Mesothelial cell of epicardium (in vitro differentiated cells): ENCODE measurements at places on chromosomes 12 and 14. TPM values are rescaled to one million over a fixed set of nuclear protein-coding genes. Genes with fewer than 3 reads are reported as not detected.

The GPRC5A gene
- 107 to 116 TPM (median 108 TPM) in 3 replicates for total RNA-seq

- peaks cover 6% of the 10 kb centered on the region for H3K4me1 ChIP-seq
- H3K27me3 ChIP-seq: no peaks in the 10 kb centered on the region
- peaks cover 3% of the 10 kb centered on the region for H3K36me3 ChIP-seq
- no peak for DNase-seq
These were observed 389.2 kb downstream of the TMEM117 start for GRCh38 chr12:44225149-44225510.

DNA sequence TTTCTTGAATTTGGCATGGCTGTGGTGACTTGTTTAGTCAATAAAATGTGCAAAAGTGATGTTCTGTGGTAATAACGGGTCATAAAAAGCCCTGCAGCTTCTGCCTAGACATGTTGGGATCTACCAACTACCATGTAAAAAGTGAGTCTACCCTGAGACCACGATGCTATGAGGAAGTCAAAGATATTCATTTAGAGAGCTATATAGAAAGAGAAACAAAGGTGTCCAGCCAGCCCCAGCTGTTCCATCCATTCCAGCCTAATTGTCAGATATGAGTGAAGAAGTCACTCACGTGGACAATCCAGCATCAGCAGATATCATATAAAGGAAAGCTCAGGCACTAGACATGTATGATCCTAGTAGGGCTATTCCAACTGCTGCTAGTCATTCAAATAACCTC, 117.2 kb upstream of the SSTR1 start:
- H3K4me1 ChIP-seq: no peaks in the 10 kb centered on the region
- H3K36me3 ChIP-seq: peaks cover 3% of the 10 kb centered on the region
- H3K27me3 ChIP-seq: no peaks in the 10 kb centered on the region
- no peak overlapping the region for H3K4me3 ChIP-seq
- DNase-seq: no peak

The SOAT2 gene
- total RNA-seq: 0.13 to 0.40 TPM (median 0.20 TPM) in 3 replicates

DNA sequence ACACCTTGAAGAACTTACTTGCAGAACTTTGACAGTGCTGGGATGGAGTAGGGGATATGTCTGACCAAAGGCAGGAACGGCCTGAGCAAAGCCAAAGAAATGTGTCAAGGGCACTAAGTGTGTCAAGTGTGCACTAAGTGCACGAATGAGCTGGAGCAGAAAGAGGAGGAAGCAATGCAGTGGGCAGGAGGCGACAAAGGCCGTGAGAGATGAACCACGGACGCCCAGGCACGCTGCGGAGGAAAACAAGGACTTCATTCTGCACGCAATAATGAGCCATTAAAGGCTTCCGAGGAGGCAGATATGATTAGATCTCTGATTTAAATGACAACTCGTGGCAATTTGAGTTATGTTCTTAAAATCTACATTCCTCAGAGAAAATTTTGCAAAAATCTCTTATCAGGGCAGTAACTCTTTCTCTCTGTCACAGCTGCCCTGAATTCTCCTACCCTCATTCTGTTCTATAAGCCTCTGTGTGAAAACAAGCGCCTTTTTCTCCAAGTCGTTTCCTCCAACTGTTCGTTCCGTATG, 25.3 kb downstream of the GRIN2B start:
- no peaks in the 10 kb centered on the region for H3K36me3 ChIP-seq
- H3K27ac ChIP-seq: no peak overlapping the region
- peaks cover 6% of the 10 kb centered on the region for H3K4me1 ChIP-seq
- DNase-seq: no peak
- no peak overlapping the region for H3K4me3 ChIP-seq

GRCh38 chr12:94143438-94143837, 4.9 kb upstream of the PLXNC1 start:
- DNase-seq: no peak
- peaks cover 75% of the 10 kb centered on the region for H3K27me3 ChIP-seq
- H3K36me3 ChIP-seq: no peaks in the 10 kb centered on the region
- H3K27ac ChIP-seq: no peak overlapping the region
- no peak overlapping the region for H3K4me3 ChIP-seq

DNA sequence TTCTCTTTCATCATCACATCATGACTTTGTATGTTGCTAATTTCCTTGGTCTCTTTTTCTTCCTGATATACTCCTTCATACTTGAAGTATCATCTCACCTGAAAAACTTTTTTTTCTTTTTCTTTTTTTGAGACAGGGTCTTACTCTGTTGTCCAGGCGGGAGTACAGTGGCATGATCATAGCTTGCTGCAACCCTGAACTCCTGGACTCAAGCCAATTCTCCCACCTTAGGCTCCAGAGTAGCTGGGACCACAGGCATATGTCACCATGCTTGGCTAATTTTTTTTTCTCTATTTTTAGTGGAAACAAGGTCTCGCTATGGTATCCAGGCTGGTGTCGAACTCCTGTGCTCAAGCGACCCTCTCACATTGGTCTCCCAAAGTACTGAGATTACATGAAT, 107.6 kb downstream of the RALGAPA1 start:
- no peaks in the 10 kb centered on the region for H3K27me3 ChIP-seq
- no peaks in the 10 kb centered on the region for H3K4me1 ChIP-seq
- H3K4me3 ChIP-seq: no peak overlapping the region
- H3K36me3 ChIP-seq: peaks cover 22% of the 10 kb centered on the region
- no peak for DNase-seq

GRCh38 chr12:55983232-55983842, 9.5 kb downstream of the RAB5B start:
- H3K27ac ChIP-seq: no peak overlapping the region
- H3K27me3 ChIP-seq: no peaks in the 10 kb centered on the region
- no peaks in the 10 kb centered on the region for H3K4me1 ChIP-seq
- H3K36me3 ChIP-seq: peaks cover 26% of the 10 kb centered on the region

The KRT77 gene
- not detected in 3 replicates for total RNA-seq

The HOXC9 gene
- 1.1 to 2.0 TPM (median 1.6 TPM) in 3 replicates for total RNA-seq

The RNASE2 gene
- total RNA-seq: not detected in 3 replicates

DNA sequence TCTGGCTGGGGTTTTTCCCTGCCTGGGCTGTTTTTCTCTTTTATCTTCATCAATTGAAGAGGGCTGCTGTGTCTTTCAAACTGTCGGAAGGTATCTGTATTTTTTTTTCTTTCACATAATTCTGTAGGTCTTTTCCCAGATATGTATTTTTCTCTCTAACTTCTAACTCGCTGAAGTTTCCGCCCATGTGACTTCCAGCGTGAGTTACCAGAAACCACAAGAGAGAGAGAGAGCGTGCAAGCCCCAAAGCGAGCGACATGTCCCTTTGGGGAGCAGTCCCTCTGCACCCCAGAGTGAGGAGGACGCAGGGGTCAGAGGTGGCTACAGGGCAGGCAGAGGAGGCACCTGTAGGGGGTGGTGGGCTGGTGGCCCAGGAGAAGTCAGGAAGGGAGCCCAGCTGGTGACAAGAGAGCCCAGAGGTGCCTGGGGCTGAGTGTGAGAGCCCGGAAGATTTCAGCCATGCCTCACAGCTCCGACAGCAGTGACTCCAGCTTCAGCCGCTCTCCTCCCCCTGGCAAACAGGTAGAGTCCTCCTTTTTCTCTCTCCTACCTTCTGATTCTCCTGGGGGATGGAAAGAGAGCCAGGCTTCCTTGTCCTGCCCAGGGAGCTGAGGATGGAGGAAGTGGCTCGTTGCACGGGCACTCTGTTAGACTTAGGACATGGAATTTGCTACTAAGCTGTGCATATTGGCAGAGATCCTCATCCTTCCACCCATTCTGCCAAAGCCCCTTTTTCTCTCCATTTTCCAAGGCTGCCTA, at the start of gene BATF:
Gene BATF, plus strand, starts transcription at position 246 of the 759 bp plus-strand sequence. Its CDS starts 214 bp downstream, at position 460.
- H3K27me3 ChIP-seq: no peaks in the 10 kb centered on the region
- H3K4me3 ChIP-seq: peak within 1 kb of the TSS; percentile 52
- H3K36me3 ChIP-seq: no peaks in the 10 kb centered on the region
- H3K27ac ChIP-seq: peak within 1 kb of the TSS; percentile 89
- peaks cover 22% of the 10 kb centered on the region for H3K4me1 ChIP-seq
- no peak for DNase-seq

DNA sequence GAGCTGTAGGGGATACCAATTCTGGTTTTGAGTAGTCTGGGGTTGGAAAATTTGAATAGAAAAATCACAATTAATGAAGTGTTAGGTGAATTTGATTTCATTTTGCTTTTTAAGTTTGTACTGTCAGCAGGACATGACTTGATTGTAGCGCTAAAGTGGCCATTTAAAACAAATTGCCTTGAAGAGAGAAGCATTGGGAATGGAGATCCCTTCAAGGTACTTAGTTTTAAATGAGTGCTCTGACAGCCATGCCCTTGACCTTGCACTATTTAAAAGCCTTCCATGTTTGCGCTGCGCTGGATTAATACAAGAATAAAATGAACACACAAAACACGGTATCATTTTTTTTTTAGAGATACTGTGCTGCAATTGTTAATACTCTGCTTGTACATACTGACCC, 345.9 kb downstream of the NAV3 start:
- no peak overlapping the region for H3K4me3 ChIP-seq
- peaks cover 29% of the 10 kb centered on the region for H3K27me3 ChIP-seq
- DNase-seq: no peak
- peaks cover 5% of the 10 kb centered on the region for H3K36me3 ChIP-seq

DNA sequence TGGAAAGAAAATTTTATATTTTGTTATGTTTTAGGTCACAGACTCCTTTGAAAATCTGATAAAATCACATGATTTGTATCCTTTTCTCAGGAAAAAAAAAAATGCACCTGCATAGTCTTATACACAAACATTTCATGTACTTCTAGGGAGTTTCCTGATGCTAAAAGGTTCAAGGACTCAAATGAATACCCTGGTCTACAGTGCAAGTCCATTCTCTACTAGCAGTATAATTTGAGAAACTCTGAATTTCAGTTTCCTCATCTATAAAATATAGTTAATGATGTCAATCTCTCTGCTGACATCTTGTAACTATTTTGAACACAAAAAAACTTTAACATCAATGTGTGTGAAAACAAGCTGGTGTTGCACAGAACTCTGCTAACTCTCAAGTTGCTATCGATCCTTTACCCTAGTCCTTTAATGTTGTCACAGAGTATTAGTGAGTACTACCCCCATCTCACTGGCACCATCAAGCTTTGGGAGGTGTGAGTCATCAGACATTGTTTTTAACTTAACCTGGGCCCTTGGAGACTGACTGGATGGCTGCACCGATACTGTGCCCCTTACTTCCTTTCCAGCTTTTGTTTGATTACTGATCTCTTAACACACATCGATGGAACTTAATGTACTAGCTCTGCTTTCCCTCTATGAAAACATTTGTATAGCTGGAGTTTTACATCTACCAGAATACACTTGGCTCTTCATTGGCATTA, 251.9 kb upstream of the SOX5 start:
- no peak overlapping the region for H3K27ac ChIP-seq
- H3K4me1 ChIP-seq: peaks cover 10% of the 10 kb centered on the region
- peaks cover 2% of the 10 kb centered on the region for H3K36me3 ChIP-seq
- H3K4me3 ChIP-seq: no peak overlapping the region
